ENCODE measurements at places on chromosomes 5 and 9.

DNA sequence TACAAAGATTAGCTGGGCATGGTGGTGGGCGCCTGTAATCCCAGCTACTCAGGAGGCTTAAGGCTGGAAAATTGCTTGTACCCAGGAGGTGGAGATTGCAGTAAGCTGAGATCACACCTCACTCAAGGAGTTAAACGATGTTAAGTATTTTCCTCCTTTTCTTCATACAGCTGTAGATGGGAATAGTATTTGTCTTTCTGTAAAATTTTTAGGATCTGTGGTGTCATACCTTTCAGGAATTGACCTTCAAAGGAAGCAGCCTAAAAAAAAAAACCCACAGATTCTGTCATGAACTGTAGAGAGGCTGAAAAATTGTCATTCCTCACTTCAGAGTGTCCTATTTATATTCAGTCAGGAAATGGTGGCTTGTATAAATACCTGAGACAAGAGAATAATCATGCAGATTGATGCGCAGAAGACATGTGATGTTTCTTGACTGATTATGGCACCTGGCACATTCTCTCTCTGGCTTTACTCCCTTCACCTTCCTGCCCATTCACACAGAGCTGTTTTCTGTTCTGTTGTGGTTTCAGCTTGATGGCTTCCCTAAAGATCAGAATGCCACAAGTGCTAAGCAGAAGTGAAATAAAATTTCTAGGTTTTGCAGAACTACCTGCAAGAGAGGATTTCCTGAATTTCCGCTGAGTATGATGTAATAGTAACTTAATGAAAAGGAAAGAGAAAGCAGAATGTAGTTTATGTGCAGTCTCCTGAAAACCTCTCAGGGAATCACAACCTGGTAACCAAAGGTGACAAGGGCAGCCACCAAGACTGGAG lies 3.8 kb downstream of the IFNA1 start:
- DNase-seq = peak; percentile 2

DNA sequence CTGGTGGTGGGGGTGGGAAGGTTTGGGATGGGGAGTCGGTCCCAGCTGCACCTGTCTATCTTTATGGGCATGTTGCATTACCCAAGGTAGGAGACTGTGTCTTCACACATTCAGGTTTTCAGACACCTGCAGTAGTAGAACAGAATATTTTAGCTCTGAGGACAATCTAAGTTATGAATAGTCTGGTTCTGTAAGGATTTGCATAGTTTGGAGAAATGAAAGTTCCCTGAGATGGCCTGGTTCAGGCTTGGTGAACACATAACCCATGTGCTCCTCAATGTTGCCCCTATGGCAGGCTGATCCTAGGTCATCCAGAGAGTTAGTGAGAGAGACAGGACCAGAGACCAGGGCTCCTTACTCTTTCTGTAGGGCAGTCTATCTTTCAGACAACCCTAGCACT lies 20.7 kb downstream of the TNFSF8 start:
- DNase-seq = no peak

DNA sequence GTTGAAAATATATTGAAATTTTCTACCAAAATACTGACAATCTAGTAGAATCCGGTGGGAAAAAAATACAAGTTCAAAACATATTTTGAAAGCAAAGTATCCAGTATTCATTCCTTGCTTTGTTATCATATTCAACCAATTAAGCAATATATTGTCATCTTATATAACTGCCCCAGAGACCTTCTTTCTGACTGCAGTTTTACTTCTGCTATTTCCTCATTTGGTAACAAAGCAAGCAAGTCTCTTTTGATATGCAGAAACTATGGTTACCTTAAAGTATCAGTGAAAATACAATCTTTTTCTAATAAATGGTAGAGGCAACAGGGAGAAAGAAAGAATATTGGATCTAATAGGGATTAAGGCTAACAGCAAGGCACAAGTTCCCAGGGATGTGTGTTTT lies 663.7 kb upstream of the MEF2C start:
- no peak for DNase-seq

- no peak for DNase-seq
Observed at GRCh38 chr5:161847941-161848391, at the start of gene GABRA1. Gene GABRA1 (plus strand): TSS chr5:161848120. CDS start chr5:161850811, 2,691 bp downstream.

- no peak for DNase-seq
Observed at GRCh38 chr5:92580814-92581213, 1000.2 kb downstream of the NR2F1-AS1 start.

DNA sequence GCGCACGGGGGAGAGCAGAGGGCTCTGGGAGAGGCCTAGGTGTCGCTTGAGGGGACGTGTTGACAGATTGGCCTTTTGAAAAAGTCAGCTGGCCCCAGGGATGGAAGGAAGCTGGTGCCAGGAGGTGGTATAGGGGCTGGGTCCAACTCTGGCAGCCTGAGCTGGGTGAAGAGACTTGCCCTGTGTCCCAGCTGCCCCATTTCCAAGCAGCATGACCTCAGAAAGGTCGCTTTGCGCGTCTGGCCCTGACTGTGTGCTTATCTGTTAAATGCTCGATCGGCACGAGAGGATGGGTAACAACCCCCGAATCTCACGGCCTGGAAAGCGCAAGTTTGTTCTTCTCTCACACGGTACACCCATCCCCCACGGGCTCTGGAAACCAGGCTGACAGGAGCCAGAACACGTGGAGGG lies 31.2 kb upstream of the LAMC3 start:
- DNase-seq = no peak

DNA sequence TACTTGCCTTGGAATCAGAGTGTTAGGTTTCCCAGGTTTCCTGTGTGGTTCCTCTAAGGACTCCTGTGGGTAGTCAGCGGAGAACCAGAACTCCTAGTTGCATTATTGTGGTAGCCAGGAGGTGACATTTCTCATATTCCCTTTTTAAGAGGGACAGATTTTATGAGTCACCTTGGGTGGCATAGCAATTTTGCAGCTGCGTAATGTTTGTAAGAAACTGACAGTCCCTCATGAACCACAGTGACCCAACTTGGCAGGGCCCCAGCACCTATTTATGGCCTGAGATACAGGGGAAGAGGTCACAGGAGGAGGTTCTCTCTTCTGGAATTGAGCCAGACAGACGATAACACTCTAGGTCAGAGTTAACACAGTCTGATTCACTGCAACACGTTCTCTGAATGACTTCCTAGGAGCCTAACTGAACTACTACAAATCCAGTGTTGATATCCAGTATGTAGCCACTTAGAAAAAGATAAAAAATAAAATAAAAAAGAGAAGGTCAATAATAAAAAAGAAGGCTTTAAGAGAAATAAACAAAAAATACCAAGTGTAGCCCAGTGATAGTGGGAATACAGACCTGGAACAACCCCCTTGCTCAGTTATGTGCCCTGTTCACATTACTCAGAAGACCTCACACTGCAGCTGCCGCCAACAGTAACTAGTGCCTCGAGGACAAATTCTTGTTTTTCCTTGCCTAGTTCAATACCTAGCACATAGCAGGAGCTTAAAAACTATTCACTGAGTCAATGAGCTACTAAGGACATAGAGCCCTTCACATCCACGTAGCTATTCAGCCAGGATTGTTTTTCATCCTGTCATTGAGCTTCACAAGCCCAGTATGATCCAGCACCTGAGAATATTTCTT lies 50.7 kb upstream of the VLDLR start:
- peak; percentile 21 for DNase-seq

DNA sequence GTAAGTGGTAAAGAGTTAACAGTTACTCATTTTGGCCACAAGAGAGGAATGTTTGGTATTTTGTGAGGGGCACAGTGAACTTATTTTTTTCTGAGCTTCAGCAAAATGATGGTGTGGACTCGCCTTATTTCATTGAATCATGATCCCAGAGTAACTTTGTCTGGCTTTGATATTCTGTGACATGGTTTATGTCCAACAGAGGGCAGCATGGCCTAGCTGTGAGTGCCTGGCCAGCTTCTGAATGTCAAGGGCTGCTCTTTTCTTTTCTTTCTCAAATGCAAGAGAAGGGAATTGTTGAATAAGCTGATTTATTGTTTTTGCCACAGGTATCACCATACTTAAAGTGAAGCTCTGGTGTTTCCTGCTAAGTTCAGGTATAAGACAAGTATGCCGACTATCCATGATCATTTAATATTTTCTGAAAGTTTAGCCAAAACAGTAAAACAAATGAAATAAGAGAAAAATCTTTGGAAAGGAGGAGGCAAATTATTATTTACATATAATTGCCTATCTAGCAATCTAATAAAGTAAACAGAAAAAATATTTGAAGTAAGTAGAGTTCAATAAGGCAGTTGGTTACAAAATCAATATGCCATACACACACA lies 31.7 kb downstream of the MRPL22 start:
- DNase-seq = peak; percentile 12

GRCh38 chr5:172868436-172868923 lies 34.4 kb downstream of the ERGIC1 start:
- DNase-seq = no peak

DNA sequence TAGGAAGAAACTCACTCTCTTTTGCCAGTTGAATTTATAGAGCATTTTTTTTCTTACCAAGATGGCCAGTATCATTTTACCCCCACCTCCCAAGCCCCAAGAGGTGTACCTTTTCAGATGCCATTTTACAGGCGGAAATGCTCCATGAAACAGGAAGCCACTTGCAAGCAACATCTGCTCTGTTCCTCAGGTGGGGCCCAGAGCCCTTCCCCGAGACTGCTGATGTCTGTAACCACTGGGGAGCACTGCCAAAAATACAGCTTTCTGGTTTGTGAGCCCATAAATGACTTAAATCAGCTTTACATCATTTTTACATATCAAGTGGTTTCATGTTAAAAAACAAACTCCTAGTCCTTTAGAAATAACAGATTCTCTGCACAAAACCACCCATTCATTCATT lies 42.9 kb upstream of the GARNL3 start:
- no peak for DNase-seq

DNA sequence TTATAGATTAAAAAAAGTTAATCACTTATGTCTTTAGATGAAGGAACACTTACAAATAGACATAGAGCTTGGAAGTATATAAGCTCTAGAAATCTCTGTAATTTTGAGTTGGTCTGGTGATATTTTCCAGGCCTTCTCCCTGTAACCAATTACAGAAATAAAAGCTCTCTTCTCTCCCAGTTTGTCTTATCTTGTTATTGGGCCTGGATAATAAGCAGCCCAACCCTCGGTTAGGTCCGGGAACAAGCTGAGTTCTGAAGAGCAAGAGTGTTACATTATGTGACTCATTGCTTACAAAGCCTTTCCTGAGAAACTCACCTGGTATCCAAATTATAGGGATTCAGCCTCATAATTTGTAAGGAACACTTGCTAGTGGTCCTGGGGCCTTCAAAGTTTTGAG lies 1146.2 kb downstream of the CDH9 start:
- no peak for DNase-seq

GRCh38 chr5:31194892-31195555 lies 1.5 kb downstream of the CDH6 start:
- no peak for DNase-seq

DNA sequence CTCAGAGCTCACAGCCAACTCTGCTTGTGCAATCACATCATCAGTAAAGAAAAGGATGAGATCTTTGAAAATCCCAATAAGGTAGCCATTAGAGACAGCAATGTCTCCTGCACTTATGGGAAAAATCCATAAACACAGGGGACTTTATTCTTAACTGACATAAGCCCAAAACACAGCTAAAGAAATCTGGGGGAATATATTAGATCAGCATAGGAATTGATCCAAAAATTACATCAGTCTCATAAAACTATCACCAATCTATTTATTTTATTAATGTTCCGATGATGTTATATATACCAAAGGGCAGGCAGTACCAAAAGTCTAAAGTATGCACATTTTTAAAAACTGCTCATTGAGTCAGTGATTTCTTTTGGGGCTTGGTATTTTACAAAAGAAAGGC lies 6.9 kb downstream of the MRPS27 start:
- DNase-seq = no peak

- no peak for DNase-seq
Observed at GRCh38 chr9:5848372-5848882, 15.5 kb upstream of the ERMP1 start.

- DNase-seq = no peak
Observed at GRCh38 chr9:27467486-27467885, 56.6 kb upstream of the IFNK start.

GRCh38 chr5:107781451-107781850 lies 110.7 kb upstream of the EFNA5 start:
- DNase-seq = no peak

DNA sequence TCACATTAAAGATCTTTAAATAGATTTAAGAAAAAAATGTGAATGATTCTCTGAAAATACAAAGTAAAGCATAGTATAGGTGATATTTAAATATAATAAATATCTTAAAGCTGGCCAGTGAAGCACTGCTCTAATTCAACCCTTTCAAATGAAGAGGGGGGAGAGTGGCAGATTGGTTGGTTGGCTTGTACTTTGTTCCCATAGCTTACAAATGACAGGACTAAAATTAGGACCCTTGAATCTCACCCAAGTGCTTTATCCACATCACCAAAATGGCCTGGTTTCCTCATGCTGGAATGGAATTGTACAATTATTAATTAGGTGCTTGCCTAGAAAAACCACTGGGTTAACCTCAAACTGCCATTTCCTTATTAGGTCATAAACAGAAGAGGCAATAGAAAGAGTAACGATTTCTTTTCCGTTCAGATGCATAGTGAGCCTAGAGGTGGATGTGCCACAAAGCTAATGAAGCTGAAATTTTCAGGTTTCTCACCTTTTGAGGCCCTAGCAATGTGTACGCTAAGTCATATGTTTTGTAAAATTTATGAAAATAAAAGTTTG lies 354.5 kb upstream of the CDH6 start:
- DNase-seq = no peak

- no peak for DNase-seq
Observed at GRCh38 chr5:81817086-81817485, 66.2 kb upstream of the SSBP2 start.

GRCh38 chr5:53358794-53359193 lies 121.6 kb upstream of the FST start:
- DNase-seq = no peak

DNA sequence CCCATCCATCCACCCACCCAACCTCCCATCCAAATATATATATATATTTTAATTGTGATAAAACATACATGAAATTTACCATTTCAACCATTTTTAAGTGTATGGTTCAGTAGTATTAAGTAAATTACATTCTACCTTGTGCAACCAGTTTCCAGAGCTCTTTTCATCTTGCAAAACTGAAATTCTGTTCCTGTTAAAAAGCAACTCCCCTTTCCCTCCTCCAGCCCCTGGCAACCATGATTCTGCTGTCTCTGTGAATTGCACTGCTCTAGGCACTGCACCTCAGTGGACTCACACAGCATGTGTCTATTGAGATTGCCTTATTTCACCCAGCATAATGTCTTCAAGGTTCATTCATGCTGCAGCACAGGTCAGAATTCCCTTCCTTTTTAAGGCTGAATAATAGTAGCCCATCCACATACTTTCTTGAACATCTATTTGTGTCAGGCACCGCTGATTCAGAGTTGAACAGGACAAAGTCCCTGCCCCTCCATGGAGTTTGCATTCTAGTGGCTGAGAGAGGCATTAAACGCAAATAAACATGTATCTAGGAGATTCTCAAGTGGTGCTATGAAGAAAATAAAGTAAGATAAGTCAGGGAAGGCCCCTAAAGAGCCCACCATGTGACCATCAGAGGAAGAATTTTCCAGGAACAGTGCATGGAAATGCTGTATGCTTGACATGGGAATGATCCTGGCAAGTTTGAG lies 24.0 kb downstream of the CSF1R start:
- no peak for DNase-seq

- DNase-seq = peak; percentile 68
Observed at GRCh38 chr9:89969156-89969675, 364.4 kb downstream of the GADD45G start.

- no peak for DNase-seq
Observed at GRCh38 chr5:53027913-53028312, 38.8 kb downstream of the ITGA2 start.

GRCh38 chr5:124060011-124060410 lies 548.0 kb downstream of the CSNK1G3 start:
- no peak for DNase-seq

GRCh38 chr9:93586290-93587057 lies 10.1 kb downstream of the PHF2 start:
- no peak for DNase-seq
